RPMI7951 (cell line): ENCODE measurements at places on chromosomes 7 and 10. TPM values are rescaled to one million over a fixed set of nuclear protein-coding genes. Genes with fewer than 3 reads are reported as not detected.

FAM13C gene
- total RNA-seq: 3.4 and 4.1 TPM in 2 replicates

CCL24 gene
- not detected in 2 replicates for total RNA-seq

SLC13A1 gene
- total RNA-seq: not detected in 2 replicates

AS3MT gene
- total RNA-seq: 1.3 and 1.9 TPM in 2 replicates

PLEKHS1 gene
- 0.29 and 0.84 TPM in 2 replicates for total RNA-seq

MYL10 gene
- total RNA-seq: 0.20 TPM in 1 of 2 replicates, not detected in the other

FGFR2 gene
- 0.39 and 0.60 TPM in 2 replicates for total RNA-seq

PRPS1L1 gene
- total RNA-seq: not detected in 2 replicates

TDRD1 gene
- total RNA-seq: not detected in 2 replicates

SYNPO2L gene
- not detected in 2 replicates for total RNA-seq

CABCOCO1 gene
- not detected in 2 replicates for total RNA-seq

THSD7A gene
- under 0.01 TPM in 1 of 2 replicates, not detected in the other for total RNA-seq

LRRC61 gene
- total RNA-seq: 7.9 and 9.5 TPM in 2 replicates

ICA1 gene
- total RNA-seq: 0.24 and 0.49 TPM in 2 replicates

DNA sequence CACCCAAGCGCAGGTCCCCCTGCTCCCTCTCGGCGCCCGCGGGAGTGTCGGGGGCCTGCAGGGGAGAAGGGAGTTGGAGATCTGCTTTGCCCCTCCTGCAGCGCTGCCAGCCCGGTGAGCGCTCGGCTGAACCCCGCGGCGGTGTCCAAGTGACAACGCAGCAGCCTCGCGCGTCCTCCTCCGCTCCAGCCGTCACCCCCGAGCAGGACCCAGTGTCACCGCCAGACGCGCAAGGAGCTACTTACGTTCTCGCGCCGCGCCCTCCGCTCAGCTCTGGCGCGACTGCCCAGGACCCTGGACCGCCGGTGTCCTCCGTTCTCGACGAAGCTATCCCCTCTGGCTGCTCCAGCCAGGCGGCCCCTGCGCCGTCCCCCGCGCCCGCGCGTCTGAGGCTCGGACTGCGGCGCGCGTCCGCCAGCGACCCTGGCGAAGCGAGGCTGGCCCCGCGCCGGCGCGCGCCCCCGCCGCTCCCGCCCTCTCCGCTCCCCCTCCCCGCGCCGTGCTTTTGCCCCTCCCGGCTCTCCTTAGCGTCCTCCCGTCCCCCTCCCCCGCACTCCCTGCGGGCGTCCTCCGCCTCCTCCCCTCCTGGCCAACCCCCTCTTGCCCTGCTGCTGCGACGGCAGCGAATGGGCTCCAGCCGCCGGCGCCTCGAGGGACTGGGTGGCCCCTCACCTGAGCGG lies at the start of gene NRCAM:
NRCAM (minus strand) TSS at position 439 of the 680 bp plus-strand sequence. CDS start 216,372 bp downstream, outside the sequence.
- DNase-seq: no peak

- peak; percentile 84 for DNase-seq
Measured at GRCh38 chr7:77570330-77571011, 33.4 kb downstream of the PTPN12 start.

GRCh38 chr10:13899941-13900340 lies 313.2 kb downstream of the PRPF18 start:
- no peak for DNase-seq

- DNase-seq: no peak
Measured at GRCh38 chr10:132363921-132364593, 32.1 kb downstream of the LRRC27 start.

DNA sequence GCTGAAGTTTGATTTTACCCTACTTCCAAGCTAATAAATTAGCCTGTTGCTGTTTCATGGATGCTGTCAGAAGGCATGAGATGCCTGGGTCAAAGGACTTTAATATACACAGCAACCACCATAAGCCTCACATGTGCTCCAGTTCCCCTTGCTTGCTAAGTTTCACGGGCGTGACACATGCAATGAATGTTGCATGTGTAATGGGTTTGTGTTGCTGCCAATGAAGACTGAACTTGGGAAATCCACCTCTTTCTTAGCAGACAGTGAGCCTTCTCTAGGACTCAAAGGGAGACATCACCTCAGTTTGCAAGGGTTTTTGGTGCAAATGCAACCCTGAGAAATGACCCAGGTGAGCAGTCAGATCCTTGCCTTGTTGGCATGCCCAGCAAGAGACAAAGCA lies 505.5 kb upstream of the PODXL start:
- no peak for DNase-seq

- DNase-seq: peak; percentile 78
Measured at GRCh38 chr10:129963641-129964501, at the start of gene EBF3. Gene EBF3, minus strand, starts transcription at chr10:129964274. Its CDS starts 506 bp downstream, at chr10:129963768.

- peak; percentile 89 for DNase-seq
Measured at GRCh38 chr7:44284216-44284615, 41.2 kb downstream of the CAMK2B start.

GRCh38 chr7:36387435-36388231 lies 2.0 kb upstream of the ANLN start:
- DNase-seq: peak; percentile 76

GRCh38 chr7:25495342-25496250 lies 267.3 kb upstream of the NPVF start:
- no peak for DNase-seq

GRCh38 chr7:43033369-43033768 lies 79.1 kb upstream of the HECW1 start:
- no peak for DNase-seq

- DNase-seq: no peak
Measured at GRCh38 chr7:136259074-136259473, 281.9 kb upstream of the MTPN start.

GRCh38 chr10:35874311-35875015 lies 232.4 kb upstream of the FZD8 start:
- DNase-seq: no peak

- no peak for DNase-seq
Measured at GRCh38 chr10:131656431-131656841, 244.4 kb upstream of the PPP2R2D start.

DNA sequence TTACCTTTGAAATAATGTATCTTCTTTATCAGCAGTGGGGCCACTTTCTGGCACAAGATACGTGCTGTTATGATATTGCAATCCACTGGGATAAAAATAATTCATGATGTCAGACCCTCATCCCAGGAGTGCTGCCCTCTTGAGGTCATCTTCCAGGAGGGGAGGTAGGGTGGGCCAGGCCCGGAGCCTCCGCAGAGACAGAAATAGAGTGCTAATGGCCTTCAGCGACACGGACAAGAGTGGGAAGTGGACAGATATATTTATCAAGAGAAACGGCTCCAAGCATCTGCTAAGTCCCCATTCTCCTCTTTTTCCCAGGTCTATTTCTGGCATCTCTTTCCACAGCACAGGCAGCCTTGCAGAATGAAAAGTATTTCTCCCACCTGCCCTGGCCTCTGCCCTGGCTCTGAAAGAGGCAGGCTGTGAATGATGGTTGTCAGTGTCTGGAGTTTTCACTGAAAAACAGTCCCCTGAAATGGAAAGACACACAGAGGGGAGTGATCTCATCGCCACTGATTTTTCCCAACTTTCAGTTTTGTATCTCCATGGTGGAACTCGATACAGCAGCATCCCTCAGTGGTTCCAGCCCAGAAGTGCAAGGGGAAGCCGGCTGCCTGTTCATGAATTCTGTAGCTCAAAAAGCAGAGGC lies 251.7 kb upstream of the MYO3A start:
- peak; percentile 59 for DNase-seq

- DNase-seq: peak; percentile 38
Measured at GRCh38 chr7:51227861-51228260, 88.7 kb downstream of the COBL start.

- peak; percentile 37 for DNase-seq
Measured at GRCh38 chr10:105146436-105146835, 505.3 kb downstream of the SORCS3 start.

GRCh38 chr10:106000721-106001120 lies 1163.8 kb downstream of the SORCS1 start:
- no peak for DNase-seq

- DNase-seq: no peak
Measured at GRCh38 chr10:77832238-77832637, 94.3 kb downstream of the DLG5 start.

GRCh38 chr7:142671506-142671905 lies 77.8 kb upstream of the PRSS1 start:
- no peak for DNase-seq

- DNase-seq: no peak
Measured at GRCh38 chr7:157923903-157924630, 587.3 kb downstream of the DNAJB6 start.

- no peak for DNase-seq
Measured at GRCh38 chr10:88440541-88440940, 142.6 kb downstream of the RNLS start.

- no peak for DNase-seq
Measured at GRCh38 chr7:69199661-69200060, 398.6 kb upstream of the AUTS2 start.

- peak; percentile 61 for DNase-seq
Measured at GRCh38 chr7:50782375-50783208, at the start of gene GRB10. Gene GRB10, minus strand, starts transcription at chr7:50782896. Its CDS starts 50,574 bp downstream, at chr7:50732322.

GRCh38 chr7:88001744-88002530 lies 67.9 kb downstream of the ADAM22 start:
- no peak for DNase-seq

DNA sequence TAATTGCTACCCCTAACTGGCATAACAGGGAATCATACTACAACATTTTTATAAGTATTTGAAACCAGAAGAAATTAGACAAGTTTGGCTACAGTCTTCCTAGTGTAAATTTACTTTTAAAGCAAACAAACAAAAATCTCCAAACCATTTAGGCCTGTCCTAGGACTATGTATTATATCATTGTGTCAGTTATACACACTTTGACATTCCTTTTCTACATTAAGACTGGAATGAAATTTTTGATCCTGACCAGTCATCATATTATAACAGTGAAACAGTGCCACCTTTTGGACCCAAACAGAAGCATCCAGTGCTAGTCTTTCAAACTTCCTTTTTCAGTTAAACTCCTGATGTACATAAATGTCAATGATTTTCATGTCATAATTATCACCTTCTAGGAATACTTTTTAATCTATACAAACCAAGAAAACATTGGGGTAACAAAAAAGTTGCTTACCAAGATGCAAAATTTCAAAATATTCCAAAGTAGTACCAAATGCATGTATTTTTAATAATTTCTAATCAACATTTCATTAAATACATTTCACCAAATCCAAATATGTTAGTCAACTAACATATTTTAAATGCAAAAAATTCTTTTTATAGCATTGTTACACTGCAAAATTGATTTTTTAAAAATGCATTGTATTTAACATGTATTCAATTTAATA lies 75.7 kb downstream of the IMMP2L start:
- DNase-seq: peak; percentile 50

- DNase-seq: peak; percentile 38
Measured at GRCh38 chr10:124394583-124394982, 24.1 kb downstream of the OAT start.

DNA sequence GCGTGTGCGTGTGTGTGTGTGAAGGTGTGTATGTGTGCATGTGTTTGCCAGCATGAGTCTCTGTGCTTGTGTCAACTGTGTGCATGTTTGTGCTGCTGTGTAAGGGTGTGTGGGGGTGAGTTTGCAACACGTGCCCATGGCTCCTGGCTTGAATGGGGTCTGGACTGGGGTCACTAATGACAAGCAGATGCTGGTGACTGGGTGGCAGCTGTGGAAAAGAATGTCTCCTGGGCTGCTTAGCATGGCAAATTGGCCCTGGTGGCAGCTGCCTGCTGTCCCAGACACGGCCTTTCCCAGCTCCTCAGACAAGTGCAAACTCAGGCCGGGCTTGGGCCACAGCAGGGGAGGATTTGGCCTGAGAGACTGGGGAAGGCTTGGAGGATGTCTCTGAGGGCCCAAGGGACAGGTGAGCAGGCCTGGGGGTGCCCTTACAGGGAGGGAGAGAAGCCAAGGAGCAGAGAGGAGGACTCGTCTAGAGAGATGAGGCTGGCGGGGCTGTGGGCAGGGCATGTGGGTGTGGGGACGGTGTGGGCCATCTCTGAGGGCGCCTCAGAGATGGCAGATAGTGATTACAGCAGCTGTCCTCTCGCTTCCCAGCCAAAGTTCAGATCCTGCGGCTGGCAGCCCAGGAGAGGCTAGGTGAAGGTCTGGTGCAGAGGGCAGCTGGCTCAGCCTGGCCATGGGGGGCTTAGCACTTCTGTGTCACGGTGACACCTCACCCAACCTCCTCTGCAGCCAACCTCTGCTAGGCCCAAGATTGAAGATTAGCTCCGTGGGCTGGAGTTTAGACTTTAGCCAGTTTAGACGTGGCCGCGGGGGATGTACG lies 1.5 kb downstream of the AQP1 start:
- DNase-seq: peak; percentile 71

GRCh38 chr10:22927166-22927565 lies 687 bp upstream of the ARMC3 start:
- no peak for DNase-seq

DNA sequence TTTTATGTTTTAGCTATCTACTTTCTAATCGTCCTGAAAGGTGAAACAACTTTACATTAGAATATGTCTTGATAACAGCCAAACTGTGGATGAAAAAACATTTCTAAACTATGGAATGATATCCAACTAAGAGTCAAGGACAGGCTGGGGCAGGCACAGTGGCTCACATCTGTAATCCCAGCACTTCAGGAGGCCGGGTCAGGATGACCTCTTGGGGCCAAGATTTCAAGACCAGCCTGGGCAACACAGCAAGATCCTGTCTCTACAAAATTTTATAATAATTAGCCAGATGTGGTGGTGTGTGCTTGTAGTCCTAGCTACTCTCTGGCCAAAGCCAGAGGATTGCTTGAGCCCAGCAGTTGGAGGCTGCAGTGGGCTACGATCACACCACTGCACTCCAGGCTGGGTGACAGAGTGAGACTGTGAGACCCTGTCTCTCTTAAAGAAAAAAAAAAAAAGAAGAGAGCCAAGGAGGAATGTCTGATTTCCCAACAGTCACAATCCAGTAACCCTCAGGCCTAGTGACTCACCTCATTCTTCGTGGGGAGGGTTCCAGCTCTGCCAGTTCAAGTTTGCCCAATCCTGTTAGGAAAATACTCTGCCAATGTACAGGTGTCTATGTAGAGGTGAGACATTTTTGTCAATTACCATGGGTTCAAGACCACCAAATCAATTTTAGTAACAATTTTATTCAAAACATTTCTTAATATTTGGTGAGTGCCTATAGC lies 14.6 kb upstream of the FZD1 start:
- peak; percentile 83 for DNase-seq

- peak; percentile 63 for DNase-seq
Measured at GRCh38 chr7:39621784-39622411, 1.5 kb upstream of the RALA start.

DNA sequence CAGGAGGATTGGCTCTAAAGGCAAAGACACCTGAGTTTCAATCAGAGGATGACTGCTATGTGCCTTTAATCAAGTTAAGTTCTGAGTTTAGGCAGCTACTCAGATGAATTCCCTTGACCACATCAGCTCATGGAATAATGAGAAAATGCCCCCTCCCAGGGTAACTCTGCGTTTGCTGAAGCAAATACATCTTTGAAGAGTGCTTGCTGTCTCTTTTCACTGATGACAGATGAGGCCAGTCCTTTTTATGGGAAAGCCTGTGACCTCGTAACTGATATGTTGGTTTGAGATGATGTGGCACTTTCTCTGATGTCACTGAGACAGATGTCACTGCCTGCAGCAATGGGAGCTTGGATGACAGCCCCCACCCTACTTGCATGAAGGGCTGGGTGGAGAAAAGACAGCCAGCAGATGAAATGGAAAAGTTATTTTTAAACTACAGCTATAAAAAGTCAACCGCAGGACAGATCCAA lies 43.7 kb upstream of the DGKI start:
- DNase-seq: peak; percentile 80
